ENCODE measurements at places on chromosomes 11 and 22.

DNA sequence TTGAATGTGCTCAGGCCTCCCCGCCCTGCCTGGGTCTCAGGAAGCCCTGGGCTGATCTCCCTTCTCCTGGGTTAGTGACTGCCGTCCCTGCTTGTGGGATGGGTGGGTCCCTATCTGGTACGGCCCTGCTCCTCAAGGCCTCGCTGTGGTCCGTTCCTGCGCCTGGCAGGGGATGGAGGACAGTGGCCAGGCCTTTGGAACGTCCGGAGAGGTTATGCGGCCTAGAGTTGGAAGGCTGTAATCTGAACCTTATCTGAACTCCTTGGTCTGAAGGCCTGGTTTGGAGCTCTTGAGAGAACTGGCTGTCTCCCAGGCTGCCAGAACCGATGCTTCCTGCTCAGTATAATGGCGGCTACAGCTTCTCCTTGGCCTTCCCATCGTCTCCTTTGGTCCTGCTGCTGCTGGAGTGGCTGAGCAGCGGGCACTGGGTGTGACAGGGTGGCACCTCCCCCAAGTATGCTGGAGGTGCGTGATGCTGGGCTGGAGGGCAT is 72.8 kb downstream of the FLI1 start:
- no peak for DNase-seq

GRCh38 chr22:44032126-44032730 is 8.1 kb downstream of the PARVB start:
- DNase-seq = no peak

GRCh38 chr22:50074551-50075530 is 10.4 kb downstream of the MLC1 start:
- DNase-seq = no peak

- DNase-seq = peak; percentile 33
Observed at GRCh38 chr11:2302306-2302895, 588 bp downstream of the TSPAN32 start.
